Stimulated activated CD4-positive, alpha-beta T cell treated with anti-CD3 and anti-CD28 coated beads, Interleukin-2, amount 100 ng/mL, for 24 hours (primary cell): ENCODE measurements at places on chromosomes 5 and 9.
A peak's percentile ranks its signal among the peaks of the same experiment; 100 is the strongest.

GRCh38 chr5:78611126-78611605 lies 37.4 kb downstream of the LHFPL2 start:
- DNase-seq, result no peak

GRCh38 chr5:135032695-135032998 lies 1.4 kb downstream of the PITX1 start:
- no peak for DNase-seq

- DNase-seq, result no peak
Measured at GRCh38 chr9:103900466-103900865, 193.6 kb upstream of the SMC2 start.

DNA sequence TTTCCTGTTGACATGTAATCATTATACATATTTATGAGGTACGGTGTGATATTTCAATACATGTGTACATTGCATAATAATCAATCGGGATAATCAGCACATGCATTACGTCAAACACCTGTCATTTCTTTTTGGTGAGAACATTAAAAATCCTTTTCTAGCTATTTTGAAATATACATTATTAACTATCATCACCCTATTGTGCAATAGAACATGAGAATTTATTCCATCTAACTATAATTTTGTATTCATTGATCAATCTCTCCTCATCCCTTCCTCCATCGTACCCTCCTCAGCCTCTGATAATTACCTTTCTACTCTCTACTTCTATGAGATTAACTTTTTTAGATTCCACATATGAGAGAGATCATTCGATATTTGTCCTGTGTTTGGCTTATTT lies 170.9 kb upstream of the GHR start:
- no peak for DNase-seq

DNA sequence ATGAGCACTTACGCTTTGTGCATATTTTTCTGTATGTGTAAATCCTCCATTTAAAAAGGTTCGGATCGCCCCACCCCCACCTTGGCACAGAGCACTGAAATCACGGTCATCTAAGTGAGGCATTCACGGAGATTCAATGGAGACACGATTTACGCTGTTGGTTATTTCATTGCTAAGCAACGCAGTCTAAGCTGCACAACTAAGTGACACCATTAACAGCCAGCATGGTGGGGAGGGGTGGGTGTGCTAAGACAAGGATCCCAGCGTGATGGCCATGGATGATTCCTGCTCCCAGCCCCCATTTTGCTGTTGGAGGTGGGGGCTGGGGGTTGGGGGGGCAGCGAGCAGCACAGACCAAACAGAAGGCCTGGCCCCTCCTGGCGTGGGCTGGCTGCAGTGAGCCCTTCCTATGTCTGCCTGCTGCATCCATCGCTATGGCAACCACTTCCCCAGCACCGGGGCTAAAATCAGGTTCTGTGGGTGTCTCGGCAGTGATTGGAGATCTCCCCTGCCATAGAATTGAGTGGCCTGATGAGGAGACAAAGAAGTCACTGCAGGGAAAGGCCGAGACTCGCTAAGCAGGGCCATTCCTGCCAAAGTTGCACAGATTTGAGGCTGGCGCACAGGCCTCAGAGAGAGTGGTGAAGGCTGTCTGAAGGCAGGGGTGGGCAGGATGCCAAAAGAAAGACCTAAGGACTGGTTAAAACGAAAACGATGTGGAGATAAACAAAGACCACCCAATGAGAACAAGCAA lies 14.3 kb upstream of the MARCHF6 start:
- no peak for DNase-seq

DNA sequence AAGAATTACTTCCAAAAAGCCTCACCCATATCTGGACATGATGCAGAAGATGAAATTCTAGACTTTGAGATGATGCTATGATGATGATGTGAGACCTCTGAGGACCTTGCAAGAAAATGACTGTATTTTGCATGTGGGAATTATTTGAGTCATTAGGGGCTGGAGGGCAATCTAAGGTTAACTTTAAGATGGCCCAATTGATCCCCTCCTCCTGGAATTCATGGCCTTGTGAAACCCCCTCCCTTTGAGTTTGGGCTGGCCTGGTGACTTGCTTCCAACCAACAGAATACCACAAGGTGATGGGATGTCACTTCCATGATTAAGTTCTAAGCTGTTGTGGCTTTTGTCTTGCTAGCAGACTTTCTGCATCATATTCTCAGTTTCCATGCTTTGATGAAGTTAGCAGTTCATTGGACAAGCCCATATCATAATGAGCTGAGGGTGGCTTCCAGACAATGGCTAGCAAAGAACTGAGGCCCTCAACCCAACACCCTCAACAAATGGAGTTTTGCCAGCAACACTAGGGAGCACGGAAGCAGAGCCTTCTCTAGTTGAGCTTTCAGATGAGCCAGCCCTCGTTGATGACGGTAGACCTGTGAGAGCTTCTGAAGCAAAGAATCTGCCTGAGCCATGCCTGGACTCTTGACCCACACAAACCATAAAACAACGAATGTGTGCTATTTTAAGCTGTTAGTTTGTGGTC lies 7.4 kb upstream of the AMACR start:
- peak; percentile 5 for DNase-seq

GRCh38 chr9:129769669-129770068 lies 16.8 kb upstream of the PTGES start:
- DNase-seq, result no peak

GRCh38 chr5:14577971-14578370 lies 3.6 kb upstream of the OTULINL start:
- DNase-seq, result no peak

- no peak for DNase-seq
Measured at GRCh38 chr5:64502196-64502595, 3.6 kb upstream of the RGS7BP start.

GRCh38 chr5:130141659-130142320 lies 237.5 kb downstream of the CHSY3 start:
- no peak for DNase-seq

GRCh38 chr5:103981592-103981991 lies 419.0 kb upstream of the NUDT12 start:
- DNase-seq, result no peak

- DNase-seq, result no peak
Measured at GRCh38 chr5:30607301-30607894, 586.1 kb upstream of the CDH6 start.

DNA sequence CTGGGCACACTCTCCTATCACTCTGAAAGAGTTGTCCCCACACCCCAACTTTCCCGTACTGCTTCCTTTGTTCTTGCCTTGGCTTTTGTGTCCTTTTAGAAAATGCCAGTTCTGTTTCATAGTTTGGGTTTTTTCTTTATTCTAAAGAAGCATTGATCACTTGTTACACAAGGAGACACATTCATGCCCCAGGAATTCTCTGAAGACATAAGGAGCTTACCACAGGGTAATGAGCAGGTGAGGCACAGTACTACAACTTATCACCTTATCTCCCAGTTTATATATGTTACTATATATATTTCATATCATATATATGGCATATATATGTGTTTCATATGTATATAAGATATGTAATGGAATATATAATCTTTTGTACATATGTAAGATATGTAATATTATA lies 6.5 kb upstream of the SSBP2 start:
- DNase-seq, result no peak

DNA sequence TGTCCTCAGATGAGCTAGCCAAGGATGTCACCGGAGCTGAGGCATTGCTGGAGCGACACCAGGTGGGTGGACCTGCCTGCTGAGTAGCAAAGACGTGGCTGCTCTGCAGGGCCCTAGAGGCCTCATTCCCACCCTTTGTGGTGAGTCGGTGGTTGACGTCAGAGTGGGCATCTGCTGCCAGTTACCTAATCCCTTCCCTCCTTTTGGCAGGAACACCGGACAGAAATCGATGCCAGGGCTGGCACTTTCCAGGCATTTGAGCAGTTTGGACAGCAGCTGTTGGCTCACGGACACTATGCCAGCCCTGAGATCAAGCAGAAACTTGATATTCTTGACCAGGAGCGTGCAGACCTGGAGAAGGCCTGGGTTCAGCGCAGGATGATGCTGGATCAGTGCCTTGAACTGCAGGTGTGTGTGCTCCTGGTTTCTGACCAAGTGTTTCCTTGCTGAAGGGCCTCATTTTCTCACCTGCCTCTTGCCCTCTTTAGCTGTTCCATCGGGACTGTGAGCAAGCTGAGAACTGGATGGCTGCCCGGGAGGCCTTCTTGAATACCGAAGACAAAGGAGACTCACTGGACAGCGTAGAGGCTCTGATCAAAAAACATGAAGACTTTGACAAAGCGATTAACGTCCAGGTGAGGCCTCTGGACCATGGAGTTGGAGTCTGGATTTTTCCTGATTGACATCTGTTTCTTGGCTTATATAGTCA lies 48.9 kb downstream of the DYNC2I2 start:
- no peak for DNase-seq

- DNase-seq, result no peak
Measured at GRCh38 chr5:84445049-84445685, 60.5 kb upstream of the EDIL3 start.

GRCh38 chr9:98999152-98999525 lies 55.4 kb downstream of the COL15A1 start:
- DNase-seq, result no peak
